ENCODE measurements at places on chromosomes 3 and 15. TPM values are rescaled to one million over a fixed set of nuclear protein-coding genes. Genes with fewer than 3 reads are reported as not detected.

DNA sequence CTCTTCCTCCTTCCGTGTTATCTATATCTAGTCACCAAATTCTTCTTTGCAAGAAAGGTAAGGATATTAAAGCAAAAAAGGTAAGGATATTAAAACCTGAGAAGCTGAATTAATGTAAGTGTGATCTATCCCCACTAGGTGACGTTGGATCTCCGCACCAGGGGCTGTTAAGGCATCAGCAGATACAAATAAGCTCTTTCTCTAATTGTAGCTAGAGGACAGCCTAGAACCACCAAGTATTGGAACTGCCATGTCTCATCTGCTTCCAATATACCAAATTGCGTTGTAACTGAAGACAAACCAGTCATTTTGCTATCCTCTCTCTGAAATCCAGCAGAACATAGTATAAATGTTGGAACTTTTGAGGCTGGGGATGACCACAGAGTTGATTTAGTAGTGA, 471.2 kb upstream of the TGFBR2 start:
- no peak for DNase-seq

Gene ACKR2
- not detected for total RNA-seq

GRCh38 chr3:24725514-24726255, 231.0 kb upstream of the THRB start:
- no peak for DNase-seq

DNA sequence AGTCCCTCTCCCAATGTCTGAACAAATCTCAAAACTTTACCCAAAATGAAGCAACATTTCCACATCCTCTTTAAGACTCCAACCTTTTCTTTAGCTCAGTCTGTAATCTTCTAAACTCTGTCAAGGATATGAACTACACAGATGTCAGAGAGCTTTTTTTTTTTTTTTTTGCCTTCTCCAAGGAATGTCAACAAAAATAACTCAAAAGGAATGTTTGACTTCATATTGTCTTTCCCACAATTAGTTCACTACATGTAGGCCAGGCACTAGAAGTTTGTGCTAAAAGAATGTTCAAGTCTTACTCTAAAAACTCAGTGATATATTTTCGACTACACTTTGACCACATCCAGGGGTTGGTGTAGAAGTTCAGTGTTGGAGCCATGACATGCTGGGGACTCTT, 37.1 kb downstream of the ADAMTS9 start:
- DNase-seq = no peak

- DNase-seq = no peak
These were observed 5.7 kb downstream of the ESYT3 start for GRCh38 chr3:138440121-138440521.

Gene VGLL3
- total RNA-seq = 1.2 TPM

Gene AP3B2
- 55.8 TPM for total RNA-seq

GRCh38 chr3:143002083-143002712, 828 bp downstream of the U2SURP start:
- no peak for DNase-seq

DNA sequence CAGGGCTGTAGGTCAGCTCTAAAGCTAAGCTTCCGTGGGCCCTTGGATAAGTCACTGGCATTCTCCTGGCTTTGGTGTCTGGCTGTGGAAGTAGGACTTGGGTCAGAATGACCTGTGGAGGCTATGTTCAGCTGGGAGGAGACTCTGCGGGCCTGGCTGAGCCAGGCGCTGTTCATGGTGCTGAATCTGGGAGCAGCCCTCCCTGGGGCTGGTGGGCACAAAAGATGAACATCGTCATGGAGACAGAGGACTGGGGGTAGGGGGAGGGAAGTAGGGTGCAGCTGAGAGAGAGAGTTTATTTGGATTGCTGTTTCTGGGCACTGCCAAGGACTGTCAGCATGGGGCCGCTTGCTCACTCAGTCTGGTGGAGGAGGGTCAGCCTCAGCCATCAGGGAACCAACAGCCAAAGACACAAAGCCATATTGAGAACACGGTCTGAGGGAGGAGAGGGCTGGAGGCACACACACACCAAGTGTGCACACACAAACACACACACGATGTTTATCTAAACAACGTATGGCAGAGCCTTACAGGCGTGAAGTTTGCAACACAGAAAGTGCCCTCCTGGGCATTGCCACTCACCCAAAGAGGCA, 120.7 kb upstream of the LINGO1 start:
- DNase-seq = peak; percentile 20

DNA sequence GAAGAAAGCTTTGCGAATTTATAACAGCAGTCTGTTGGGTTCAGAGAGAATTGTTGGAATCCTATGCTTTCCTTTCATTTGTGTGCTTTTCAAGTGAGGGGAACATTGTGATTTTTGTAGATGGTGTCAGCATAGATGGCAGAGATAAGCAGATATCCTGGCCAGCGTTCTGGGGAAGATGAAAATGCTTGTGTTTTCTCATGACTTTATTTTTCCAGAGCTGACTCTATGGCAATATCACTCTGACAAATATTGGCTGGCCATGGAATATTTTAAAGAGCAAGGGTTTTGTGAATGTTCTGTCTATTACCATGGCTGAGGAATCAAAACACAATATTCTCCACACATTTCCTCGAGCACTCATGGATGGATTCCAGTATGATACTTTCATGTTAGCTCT, 108.8 kb downstream of the MITF start:
- DNase-seq = no peak

DNA sequence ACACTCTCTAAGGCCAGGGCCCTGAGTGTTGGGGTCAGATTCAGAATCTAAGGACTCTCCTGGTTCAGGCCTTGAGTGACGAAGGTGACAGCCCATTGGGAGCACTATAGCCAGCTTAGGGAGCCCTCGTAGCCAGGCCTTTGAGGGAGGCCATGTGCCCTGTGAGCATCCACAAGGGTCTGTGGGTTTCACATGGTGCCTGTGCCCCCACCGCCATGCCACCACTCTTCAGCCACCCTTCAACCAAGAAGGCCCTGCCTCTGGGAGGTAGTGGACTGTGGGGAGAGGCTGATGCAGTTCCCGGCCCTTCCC, 37.5 kb downstream of the TSPAN3 start:
- DNase-seq = no peak

Measured in frontal cortex (tissue), 4 donors.